ENCODE measurements at places on chromosomes 13 and 19. TPM values are rescaled to one million over a fixed set of nuclear protein-coding genes. Genes with fewer than 3 reads are reported as not detected.

- no peaks in the 10 kb centered on the region for H3K4me1 ChIP-seq
- H3K27me3 ChIP-seq = no peaks in the 10 kb centered on the region
- no peak overlapping the region for H3K27ac ChIP-seq
Measured at GRCh38 chr13:110468986-110469495, 92.5 kb downstream of the RAB20 start.

DNA sequence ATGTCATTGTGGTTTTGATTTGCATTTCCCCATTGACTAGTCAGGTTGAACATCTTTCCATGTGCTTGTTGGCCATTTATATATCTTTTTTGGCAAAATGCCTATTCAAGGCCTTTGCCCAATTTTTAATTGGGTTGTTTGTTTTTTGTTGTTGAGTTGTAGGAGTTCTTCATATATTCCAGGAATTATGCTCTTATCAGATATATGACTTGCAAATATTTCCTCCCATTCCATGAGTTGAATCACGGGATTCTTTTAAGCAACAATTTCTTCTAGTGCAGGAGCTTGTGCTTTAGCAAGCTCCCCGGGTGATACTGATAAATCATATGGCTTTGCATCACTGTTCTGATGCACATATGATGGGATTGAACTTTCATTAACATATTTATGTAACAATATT, 47.0 kb upstream of the FLT1 start:
- no peak for DNase-seq
- H3K27me3 ChIP-seq = no peaks in the 10 kb centered on the region
- H3K4me3 ChIP-seq = no peak overlapping the region
- no peaks in the 10 kb centered on the region for H3K36me3 ChIP-seq
- H3K27ac ChIP-seq = no peak overlapping the region
- H3K4me1 ChIP-seq = no peaks in the 10 kb centered on the region

DNA sequence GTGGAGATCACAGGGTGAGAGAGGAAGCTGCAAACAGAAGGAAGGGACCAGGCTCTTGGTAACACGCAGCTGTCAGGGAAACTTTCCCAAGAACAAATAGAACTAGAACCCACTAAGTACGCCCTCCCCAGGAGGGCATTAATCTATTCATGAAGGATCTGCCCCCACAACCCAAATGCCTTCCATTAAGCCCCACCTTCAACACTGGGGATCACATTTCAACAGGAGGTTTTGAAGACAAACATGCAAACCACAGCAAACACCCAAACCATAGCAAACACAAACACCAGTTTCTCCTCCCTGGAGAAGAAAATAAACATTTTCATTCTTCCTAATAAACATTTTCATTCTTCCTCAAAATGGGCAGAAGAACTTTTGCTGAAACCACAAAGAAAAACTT, 329.6 kb downstream of the EFNB2 start:
- H3K4me3 ChIP-seq = no peak overlapping the region
- no peaks in the 10 kb centered on the region for H3K4me1 ChIP-seq
- H3K36me3 ChIP-seq = no peaks in the 10 kb centered on the region
- DNase-seq = no peak
- H3K27ac ChIP-seq = no peak overlapping the region

DNA sequence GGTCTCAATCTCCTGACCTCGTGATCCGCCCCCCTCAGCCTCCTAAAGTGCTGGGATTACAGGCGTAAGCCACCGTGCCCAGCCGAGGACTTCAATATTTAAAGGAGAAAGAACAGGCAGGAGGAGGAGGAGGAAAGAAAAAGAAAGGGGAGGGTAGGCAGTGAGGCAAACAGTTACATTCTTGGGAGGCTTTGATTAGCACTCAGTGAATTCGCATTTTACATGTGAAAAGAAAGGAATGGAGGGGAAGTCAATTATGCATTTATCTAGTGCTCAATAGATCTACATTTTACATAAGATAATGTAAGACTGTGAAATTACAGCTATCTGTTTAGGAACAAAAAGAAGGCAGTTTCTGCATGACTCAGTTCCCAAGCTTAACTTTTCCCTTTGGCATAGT, 30.9 kb upstream of the CXCL17 start:
- H3K4me3 ChIP-seq = peak overlapping the region; percentile 29
- no peaks in the 10 kb centered on the region for H3K36me3 ChIP-seq
- H3K27ac ChIP-seq = peak overlapping the region; percentile 70
- H3K4me1 ChIP-seq = peaks cover 14% of the 10 kb centered on the region
- DNase-seq = no peak
- no peaks in the 10 kb centered on the region for H3K27me3 ChIP-seq

- H3K4me3 ChIP-seq = no peak overlapping the region
- no peaks in the 10 kb centered on the region for H3K36me3 ChIP-seq
- H3K4me1 ChIP-seq = no peaks in the 10 kb centered on the region
- no peak for DNase-seq
- no peak overlapping the region for H3K27ac ChIP-seq
Measured at GRCh38 chr19:4510435-4511255, 7.6 kb downstream of the PLIN4 start.

DNA sequence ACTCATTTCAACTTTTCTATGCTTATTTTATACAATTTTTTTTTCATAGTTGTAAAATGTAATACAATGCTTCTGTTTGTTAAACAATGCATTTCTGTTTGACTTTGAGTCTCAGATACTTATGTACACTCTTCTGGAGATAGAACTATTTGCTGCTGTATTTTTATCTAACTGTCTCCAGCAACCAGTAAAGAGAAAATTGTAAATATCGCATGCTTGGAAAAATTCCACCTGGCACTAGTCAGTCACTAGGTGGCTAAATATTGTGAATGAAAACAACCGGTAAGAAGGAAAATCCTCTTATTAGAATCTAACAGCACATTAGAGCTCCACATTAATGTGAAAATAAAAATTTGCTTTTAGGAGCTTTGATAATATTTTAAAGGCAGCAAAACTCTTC, 876.5 kb downstream of the PCDH9 start:
- no peaks in the 10 kb centered on the region for H3K27me3 ChIP-seq
- DNase-seq = no peak

- peaks cover 5% of the 10 kb centered on the region for H3K36me3 ChIP-seq
- peaks cover 6% of the 10 kb centered on the region for H3K4me1 ChIP-seq
- no peak for DNase-seq
Measured at GRCh38 chr13:112812306-112813055, 122.6 kb downstream of the ATP11A start.

Gene CYP2A6
- polyA plus RNA-seq = 0.33 TPM

Gene FGF21
- 0.80 TPM for polyA plus RNA-seq

Gene MBD3L2B
- not detected for polyA plus RNA-seq

Gene FAM83E
- polyA plus RNA-seq = 2.5 TPM
